Suprapubic skin (tissue), 4 donors: ENCODE measurements at places on chromosomes 1 and 21.

DNA sequence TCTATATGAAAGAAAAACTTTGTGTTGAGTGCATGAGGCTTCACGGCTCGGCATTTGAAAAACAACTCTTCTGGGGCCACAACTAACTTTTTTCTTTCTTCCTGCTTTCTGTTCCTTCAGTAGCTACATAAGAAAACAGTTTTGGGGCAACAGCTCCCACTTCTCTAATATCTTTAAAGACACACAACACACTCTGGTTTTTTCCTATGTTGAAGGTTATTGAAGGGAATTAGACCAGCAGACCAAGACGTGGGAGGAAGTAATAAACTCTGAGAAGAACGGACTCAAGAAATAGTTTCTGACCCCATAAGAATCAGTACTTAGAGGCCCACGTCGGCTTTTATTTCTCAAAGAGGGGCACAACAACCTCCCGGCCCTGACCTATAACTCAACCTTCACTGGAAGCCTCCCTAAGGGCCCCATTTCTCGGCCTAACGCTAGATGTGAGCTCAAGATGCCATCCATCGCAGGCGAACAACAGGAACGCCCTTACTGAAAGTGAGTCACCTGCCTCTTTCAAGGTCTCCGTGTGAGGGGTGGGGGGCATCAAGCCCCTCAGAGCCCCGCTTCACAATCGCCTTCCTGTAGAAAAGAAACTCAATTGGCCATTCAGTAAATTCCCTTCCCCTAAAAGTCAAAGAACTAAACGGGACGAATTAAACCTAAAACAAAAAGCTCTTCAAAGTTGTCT lies 844 bp downstream of the ZMYM6 start:
- no peak for DNase-seq

- no peak for DNase-seq
These were observed 334.8 kb upstream of the CAMK1G start for GRCh38 chr1:209248649-209249279.

DNA sequence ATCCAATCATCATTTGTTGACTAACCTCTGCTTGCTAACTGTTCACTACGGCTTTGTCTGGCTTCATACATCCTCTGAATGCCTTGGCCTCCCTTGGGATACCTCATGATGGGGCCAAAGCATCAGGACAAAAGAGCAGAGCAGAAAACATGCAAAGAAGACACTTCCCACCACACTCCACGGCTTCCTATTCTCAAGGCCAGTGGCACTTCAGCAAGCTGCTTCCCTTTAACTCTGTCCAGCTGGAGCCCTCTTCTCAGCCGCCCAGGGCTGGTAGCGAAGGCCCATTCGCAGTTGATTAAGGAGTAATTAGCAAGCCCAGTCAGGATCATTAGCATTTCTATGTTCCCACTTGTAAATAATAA lies 224.3 kb upstream of the FGGY start:
- DNase-seq, result no peak

- DNase-seq, result peak; percentile 89
These were observed at the start of gene AKT3 for GRCh38 chr1:243850202-243850451. Gene AKT3, minus strand, starts transcription at chr1:243850243. Its CDS starts 7,073 bp downstream, at chr1:243843170.

DNA sequence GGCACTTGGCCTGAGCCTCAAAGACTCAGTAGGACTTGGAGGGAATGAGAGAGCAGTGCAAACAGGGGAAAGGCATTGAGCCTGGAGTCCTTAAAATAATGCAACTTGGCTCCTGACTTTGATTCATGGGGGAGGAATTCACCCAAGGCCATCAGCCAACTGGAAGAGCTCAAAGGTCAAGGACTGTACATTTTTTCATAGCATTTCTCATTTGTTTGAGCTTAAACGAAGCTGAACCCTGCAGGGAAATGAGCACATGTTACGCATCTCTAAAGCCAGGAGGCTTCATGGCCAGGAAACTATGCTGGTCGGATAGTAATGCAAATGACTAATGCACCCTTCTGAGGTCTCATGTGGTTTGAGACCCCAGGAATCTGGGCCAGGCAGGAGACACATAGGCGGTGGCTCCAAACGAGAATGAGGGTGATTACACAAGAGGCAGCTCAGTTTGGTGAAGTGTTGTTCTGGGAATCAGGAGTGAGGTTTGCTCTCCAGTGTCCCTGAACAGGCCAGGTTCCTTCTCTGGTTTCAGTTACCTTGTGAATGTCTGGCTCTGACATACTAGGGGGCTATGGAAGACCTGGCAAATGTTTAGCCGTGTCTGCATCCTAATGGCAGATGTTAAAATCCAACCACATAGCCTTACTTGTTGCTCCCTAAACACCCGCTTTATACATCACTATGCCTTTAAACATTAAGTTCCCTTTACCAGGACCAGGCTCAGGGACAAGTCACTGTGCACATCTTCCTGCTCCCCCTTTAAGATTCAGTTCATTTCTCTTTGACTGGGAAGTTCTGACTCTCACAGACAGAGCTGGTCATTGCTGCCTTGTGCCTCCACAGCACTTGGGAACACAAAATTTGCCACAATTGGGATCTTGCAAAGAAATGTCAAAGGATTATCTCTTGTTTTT lies 503.9 kb upstream of the USP24 start:
- peak; percentile 84 for DNase-seq

DNA sequence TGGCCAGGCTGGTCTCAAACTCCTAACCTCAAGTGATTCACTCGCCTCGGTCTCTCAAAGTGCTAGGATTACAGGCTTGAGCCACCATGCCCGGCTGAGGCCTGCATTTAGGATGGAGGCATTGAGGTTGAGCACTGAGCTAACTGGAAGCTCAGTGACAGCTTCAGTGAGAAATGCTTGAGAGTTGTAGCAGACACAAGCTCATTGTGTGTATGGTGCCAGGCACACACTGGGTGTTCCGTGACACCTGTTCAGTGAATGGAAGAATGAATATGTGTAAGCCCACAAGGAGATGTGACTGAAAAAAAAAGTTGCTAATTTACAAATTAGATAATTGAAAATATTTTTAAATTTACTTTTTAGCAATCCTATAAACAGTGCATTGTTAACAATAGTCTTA lies 21.8 kb downstream of the LURAP1 start:
- no peak for DNase-seq

- no peak for DNase-seq
These were observed 97.3 kb upstream of the BEND5 start for GRCh38 chr1:48873944-48874343.

DNA sequence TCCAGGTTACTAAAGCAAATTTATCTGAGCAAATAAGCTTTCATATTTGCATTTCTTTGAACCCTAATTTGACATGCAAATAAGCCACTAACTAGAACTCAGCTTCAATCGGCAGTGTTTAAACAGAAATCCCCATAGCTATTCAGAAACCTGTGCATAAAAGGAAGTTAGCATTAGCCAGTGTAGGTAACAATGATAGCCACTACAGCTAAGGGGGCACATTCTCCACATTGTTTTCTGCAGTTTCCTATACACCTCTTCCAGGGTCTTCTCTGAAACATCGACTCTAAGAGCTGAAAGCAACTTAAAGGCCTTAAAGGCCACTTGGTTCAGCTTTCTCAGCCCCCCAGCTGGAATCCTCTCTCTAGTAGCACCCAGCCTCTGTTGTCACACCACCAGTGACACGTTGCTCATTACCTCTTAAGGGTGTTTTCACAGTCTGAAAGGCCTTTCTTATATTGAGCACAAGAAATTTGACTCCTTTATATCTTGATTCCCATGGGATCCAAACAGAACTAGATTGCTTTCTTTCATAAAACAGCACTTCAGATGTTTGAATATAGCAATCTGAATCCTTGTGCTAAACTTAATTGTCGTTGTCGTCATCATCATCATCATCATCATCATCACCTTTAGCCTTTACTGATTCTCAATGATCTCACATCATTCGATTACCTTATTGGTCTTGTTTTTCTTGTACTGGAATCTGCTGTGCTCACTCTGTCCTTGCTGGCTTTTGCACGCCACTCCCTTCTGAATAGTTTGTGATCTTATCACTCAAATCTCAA lies 93.9 kb upstream of the DAB1 start:
- no peak for DNase-seq

DNA sequence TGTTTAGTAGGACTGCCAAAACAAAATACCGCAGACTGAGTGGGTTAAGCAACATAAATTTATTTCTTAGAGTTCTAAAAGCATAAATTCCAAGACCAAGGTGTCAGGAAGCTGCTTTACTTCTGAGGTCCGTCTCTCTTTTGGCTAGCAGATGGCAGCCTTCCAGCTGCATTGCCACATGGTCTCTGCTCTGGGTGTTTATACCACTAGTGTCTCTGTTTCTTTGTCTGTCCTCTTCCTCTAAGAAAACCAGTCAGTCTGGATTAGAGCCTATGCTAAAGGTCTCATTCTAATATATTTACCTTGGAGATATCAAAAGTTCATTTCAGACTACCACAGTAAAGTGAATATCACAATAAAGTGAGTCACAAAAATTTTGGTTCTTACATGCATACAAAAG lies 519.8 kb downstream of the COL11A1 start:
- DNase-seq, result no peak

- no peak for DNase-seq
These were observed 36.5 kb upstream of the DNASE2B start for GRCh38 chr1:84361796-84362195.

- no peak for DNase-seq
These were observed 87.6 kb downstream of the CATSPERE start for GRCh38 chr1:244548558-244549115.

DNA sequence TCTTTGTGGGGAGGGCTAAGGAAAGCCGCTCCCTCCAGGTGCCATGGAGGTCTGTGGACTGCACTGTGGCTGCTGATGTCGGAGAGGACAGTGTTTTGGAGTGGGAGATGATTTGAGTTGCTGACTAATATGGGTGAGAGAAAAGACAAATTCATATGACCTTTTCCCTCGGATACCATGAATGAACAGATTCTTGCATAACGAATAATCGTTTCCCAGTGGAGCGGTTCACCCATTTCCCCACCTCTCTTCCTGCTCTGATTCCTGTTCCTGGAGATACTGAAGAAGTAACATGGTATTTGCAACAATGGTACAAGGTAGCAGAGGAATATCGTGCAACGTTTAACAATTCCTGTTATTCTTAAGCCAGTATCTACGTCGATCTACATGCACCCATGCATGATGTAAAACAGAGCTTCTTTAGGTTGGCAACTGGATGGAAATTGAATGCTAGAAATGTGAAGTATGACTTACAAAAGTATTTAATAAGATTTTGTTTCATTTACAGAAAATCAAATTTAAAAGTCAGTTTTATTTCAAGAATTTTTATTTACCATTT lies 227.1 kb downstream of the TOMM20 start:
- DNase-seq, result no peak

- DNase-seq, result no peak
These were observed 873 bp upstream of the PI4KB start for GRCh38 chr1:151327903-151328674.

GRCh38 chr21:38993561-38993960 lies 187.8 kb downstream of the ETS2 start:
- DNase-seq, result no peak

- DNase-seq, result no peak
These were observed 4.0 kb downstream of the PRELP start for GRCh38 chr1:203479646-203480045.

- no peak for DNase-seq
These were observed 24.8 kb downstream of the RNF19B start for GRCh38 chr1:32939655-32940371.

DNA sequence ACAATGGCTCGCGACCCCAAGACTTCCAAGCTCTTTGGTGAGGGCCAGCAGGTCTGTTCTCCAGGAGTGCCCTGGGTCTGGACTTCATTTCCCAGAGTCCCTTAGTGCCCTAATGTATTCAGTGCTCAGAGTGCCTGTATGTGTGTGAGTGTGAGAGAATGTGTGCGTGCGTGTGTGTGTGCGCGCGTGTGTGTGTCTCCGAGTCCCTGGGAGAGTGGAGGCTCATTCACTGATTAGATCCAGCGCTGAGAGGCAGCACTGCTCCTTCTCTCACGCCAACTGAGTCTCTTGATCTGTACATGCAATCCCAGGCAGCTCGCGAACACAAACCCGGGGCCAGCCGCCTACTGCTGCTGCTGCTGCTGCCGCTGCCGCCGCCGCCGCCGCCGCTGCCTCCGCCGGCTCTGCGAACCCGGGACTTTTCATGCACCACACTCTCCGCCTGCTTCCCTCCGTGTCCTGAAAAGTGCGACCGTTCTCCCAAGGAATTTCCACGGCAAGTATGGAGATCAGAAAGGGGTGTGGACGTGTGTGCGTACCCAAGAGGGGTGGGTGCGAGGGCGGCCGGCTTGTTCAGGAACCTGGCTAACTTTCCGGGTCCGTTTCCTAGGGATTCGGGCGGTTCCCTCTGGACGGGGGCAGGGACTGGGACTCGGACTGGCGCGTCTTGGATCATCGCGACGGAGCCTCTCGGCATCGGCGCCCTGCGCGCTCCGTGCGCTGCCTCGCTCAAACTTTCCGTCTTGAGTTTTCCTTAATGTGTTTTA lies at the start of gene RNF220:
TSS of gene RNF220 (plus strand) at position 225 of the 767 bp plus-strand sequence.
- DNase-seq, result peak; percentile 61

- no peak for DNase-seq
These were observed 5.6 kb downstream of the CLDN19 start for GRCh38 chr1:42734201-42735035.
